ENCODE measurements at places on chromosomes 13 and 19. TPM values are rescaled to one million over a fixed set of nuclear protein-coding genes. Genes with fewer than 3 reads are reported as not detected.

DNA sequence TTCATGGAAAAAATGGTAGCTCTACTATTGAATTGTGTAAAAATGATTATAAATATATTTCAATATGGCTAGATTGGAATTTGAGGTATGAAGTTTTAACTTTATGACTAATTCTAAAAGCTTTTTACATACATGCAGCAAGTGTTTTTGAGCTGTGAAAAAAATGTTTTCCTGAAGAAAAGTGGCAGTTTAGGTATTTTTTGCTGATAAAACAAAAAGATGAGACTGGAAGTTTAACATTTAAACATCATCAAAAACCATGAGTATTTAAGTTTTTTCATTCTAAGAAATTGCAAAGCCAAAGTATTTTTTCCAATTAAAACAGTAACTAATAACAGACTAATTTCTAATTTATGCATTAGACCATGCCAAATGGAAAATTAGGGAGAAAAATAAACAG lies 751.1 kb downstream of the FGF9 start:
- no peak for DNase-seq

GRCh38 chr19:17456127-17456526 lies 4.6 kb downstream of the NXNL1 start:
- no peak for DNase-seq

DNA sequence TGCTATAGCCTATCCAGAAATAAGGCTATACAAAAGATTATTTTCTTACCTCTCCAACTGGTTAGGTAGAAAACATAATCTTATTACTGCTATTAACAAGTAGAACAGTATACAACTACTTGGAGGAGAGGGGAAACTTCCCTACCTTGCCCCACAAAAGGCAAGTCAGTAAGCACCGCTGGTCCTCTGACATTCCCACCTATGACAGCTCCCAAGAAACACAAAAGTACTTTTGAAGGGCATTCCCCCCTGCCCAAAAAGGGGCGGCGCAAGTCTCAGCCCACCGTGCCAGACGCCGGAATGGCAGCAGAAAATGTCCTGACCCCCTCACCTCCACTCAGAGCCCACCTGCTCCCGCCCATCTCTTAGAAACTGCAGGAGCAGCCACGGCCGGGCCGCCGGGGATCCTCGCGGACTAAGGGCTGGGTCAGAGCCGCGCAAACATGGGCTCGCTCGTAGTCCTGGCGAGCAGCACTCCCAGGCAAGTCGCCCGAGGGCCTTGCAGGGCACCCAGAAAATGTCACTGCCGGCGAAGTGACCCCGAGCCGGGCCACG lies 437 bp downstream of the SUCLA2 start:
- no peak for DNase-seq

The SCEL gene
- not detected for total RNA-seq

DNA sequence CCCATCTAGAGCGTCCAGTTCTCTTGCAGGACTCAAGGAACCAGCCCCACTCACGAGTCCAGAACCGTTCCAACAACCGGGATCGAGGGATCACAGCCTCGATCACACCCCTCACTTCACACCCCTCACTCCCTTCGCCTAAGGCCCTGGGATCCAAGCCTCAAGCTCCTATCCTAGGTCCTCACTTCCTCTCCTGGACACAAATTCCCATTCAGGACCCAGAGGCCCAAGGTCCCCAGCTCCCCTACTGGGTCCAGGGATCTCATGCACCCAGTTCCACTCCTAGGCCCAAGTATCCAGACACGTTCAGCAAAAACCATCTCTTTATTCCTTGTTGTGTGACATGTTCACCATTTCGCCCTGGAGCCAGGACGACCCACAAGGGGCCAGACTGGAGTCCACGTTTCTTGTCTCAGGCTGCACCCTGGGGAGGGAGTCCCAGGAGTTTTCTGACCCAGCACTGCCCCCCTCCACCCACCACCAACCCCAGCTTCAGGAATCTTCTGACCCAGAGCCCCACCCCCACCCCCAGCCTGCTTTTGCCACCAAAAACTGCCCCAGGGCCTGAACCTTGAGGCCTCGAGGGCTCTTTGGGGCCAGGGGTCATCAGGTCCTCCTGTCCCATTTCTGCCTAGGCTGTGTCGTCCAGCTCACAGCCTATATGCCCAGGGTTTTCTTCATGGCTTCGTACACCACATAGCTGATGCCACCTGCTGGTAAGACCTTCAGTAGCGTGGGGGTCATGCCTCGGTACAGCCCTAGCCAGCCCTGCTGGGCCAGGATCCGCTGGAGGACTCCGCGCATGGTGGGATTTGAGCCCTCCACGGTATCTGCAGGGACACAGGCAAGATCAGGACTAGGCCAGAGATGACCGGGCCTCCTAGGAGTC lies 1.4 kb upstream of the KHSRP start:
- no peak for DNase-seq

GRCh38 chr19:2327773-2328400 lies 499 bp downstream of the LSM7 start:
- DNase-seq = no peak

- DNase-seq = no peak
Observed at GRCh38 chr13:93144031-93144430, 82.6 kb upstream of the GPC6 start.

DNA sequence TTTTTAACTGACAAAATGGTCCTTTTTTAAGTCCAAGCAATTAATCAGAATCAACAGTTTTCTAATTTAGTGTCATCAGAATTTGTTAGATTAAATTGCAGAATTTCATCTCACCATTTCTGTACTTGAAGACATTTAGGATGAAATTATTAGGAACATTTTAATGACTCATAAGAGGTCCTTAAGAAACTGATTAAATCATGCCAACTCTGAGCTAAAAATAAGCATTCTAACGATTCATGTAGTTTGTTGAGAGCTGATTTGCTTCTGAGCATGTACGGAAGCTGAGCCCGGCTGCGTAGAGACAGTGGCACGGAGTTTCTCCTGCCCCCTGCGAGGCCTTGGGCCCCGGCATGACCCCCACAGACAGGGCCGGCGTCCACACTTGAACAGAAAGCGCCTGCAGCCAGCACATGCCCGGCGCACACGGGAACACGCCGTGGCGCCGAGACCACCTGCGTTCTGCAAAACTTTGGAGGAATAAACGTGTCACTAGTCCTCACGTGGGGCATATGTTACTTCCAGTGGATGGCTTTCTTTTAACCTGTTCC lies 89.7 kb upstream of the MCF2L start:
- no peak for DNase-seq

GRCh38 chr19:49565261-49565660 lies 15.1 kb downstream of the NOSIP start:
- no peak for DNase-seq

GRCh38 chr19:51479531-51480331 lies 1.4 kb downstream of the CEACAM18 start:
- DNase-seq = no peak

The EMP3 gene
- 10.0 TPM for total RNA-seq

All from endothelial cell (in vitro differentiated cells).